IPS-NIHi11 (cell line): ENCODE measurements at places on chromosomes 4 and X.

DNA sequence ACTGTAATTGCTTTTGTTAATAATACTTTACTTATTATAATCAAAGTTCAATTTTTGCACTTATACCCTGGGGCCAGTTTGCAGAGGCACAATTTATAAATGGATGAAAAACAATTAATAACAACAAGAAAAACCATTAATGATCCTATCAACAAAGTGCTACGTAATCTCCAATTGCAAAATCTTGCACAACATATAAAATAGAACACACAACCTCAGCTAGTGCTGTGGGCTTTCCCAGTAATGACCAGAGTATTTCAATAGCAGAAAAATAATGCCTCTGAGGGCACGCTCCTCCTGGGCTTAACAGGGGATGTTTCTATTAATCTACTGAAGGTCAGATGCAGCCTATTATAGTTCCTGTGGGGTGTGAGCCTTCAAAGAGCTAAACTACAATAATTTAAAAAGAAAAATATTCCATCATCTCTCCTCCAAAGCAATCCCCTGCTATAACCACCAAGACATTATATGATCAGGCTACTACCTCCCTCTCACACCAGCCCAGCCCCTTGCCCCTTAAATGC is 508.5 kb upstream of the SLIT2 start:
- DNase-seq: no peak

- no peak for DNase-seq
Measured at GRCh38 chrX:41857670-41858069, 65.7 kb downstream of the CASK start.

GRCh38 chr4:119581190-119581873 is 47.3 kb downstream of the PDE5A start:
- DNase-seq: no peak

- no peak for DNase-seq
Measured at GRCh38 chrX:9644335-9644734, 121.3 kb downstream of the GPR143 start.

DNA sequence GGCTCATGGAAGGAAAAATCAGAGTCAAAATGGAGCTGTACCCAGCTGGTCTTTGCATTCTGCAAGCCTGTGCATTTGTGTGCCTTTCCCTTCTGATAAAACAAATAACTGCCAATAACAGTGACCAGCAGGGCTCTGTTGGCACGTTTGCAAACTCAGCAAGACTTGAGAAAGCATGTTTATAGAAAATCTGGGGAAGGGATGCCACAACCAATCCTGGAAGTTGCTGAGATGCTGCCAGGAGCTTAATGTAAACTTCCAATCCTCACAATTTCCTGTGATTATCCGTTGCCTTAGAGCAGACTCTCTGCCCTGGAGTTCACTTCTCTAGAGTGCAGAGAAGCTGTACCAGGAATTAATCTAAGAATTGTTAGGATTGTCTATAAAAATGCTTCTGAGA is 6.9 kb upstream of the ANXA3 start:
- DNase-seq: no peak

DNA sequence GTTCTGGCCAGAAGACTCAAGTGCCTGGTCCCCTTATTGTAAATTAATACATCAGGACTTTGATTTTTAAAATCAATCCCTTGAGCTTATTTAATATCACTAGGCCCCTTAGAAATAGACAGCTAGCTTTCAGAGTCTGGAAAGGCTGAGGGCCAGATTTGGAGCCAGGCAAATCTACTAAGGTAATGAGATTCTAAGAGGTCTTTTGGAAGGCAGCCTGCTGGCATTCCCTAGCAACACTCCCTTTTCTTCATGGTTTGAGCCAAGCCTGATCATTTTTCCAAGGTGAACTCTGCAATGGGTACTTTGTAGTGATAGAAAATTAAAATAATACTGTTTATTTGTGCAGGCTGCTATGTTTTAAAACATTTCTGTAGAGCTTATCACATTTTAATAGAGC is 378.5 kb downstream of the FAT4 start:
- no peak for DNase-seq

- DNase-seq: no peak
Measured at GRCh38 chr4:74893171-74893570, 39.7 kb upstream of the PARM1 start.

DNA sequence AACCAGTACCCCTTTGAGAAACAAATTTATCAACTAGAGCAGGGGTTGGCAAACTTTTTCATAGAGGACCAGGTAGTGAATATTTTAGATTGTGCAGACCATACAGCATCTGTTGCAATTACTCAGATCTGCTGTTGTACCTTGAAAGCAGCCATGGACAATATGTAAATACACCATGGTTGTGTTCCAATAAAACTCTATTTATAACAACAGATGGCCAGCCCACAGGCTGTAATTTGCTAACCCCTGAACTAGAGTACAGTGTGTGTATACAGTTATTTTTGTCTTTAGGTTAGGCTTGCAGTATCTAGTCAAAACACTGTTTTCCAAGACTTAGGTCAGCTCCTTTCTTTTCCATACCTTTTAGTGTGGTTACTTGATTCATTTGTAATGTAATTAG is 54.4 kb downstream of the PHKA1 start:
- DNase-seq: no peak

DNA sequence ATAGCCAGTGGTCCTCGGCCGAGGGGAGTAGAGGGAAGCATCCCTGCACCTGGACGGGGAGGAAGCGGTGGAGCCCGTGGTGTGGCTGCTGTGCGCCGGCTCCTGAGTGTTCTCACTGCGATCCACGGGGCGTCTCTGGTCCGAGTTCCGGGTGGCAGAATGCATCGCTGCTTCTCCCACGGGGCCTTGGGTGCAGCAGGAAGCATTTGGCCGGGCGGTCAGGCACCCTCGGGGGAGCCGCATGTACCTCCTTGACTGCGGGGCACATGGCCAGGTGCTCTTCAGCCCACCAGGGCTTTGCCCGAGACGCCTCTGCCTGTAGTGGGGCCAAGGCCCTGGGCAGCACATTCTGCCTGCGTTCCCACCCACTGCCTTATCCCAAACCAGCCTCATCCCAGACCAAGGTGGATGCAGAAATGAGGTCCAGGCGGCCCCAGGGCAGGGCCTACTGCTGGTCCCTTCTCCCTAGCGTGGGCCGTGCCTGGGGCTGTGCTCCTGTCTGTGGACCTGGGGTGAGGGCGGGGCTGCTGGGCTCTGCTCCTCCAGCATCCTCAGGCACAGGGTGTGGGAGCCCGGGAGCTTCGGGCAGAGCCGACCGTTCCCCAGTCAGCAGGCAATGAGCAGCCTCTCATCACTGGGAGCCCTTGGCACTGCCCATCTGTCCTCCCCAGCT is 27.5 kb downstream of the NKX1-1 start:
- DNase-seq: no peak

DNA sequence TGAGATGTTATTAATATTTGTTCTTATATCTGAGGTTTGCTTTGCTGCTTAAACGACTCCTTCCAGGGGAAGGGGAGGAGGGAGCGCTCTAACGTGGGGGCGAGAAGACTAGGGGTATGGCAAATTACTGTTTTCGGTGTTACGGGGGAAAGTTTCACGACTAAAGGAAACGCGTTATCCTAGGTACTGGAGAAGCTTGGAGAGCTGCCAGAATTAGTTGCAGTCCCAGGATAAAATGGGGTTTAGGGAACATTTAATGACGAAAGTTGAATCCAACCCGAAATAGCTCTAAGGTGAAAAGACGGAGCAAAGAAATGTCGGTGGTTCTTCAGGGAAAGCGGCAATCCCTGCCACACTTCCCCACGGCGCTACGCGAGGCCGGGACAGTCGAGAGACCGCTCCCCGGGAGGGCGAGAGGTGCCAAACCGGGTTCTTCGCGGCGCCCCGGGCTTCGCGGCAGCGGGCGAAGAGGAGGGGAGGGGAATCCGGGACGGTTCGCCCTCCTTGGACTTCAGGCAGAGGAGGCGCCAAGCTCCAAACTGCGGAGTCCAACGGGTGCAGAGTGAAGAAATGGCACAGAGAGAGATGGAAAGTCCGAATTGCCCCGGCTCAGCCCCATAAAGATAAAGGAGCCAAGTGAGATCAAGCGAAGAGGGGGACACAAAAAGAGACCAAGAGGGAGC is 724 bp downstream of the THOC2 start:
- DNase-seq: peak; percentile 36

GRCh38 chr4:178174756-178175155 is 732.5 kb upstream of the AGA start:
- DNase-seq: no peak

DNA sequence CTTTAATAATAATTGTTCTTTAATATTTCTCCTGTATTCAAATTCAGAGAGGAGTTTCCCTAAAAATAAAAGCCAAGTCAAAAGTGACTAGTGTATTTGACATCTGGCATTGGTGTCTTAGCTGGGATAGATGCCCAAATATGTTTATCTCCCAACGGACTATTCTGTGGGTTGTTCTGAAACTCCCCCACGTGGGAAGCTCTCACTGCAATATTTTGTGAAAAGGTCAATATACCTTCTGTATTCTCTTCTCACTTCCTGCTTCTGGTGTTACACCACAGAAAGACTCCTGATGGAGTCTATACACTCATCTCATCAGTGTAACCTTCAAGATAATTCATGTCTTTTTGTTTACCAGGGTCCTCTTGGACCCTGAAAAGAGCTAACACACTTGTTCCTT is 2052.8 kb upstream of the TENM3 start:
- no peak for DNase-seq

GRCh38 chr4:38387348-38387747 is 276.7 kb upstream of the KLF3 start:
- peak; percentile 40 for DNase-seq

- DNase-seq: no peak
Measured at GRCh38 chr4:127138586-127138985, 494.2 kb upstream of the INTU start.

DNA sequence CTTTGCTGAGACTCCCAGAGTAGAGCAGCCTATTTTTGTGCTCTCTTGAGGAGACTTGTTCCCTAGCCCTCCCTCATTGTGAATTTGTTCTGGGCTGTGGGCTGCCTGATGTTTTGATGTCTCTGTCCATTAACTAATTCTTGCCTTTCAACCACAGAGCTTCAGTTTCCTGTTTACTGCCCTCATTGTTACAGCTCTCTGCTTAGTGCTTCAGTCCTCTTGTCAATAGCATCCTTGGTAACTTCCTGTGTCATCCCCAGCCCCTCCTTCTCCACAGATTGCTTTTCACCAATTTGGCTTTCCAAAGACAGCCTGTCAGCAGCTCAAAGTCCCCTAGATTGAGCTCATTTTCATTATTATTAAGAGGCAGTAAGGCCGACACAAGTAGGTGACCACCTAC is 69.9 kb downstream of the COX7B2 start:
- DNase-seq: peak; percentile 26

DNA sequence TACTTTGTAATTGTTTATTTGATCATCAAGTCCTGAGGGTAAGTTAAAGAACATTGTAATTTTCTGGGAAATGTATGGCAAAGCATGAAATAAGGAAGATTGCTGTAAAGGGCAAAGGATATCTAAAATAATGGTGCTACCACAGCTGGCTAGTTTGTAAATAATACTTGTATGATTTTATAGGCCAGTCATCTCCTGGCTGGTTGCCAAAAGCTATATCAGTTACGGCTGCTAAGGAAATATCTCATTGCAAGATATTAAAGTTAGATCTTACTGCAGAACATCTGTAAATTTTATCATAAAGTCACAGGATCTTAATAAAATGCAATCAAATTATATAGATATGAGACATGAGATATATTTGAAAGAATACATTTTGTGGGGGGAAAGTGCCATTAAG is 150.8 kb upstream of the CXCL13 start:
- no peak for DNase-seq

GRCh38 chrX:101602077-101602476 is 15.7 kb downstream of the ARMCX6 start:
- DNase-seq: no peak

GRCh38 chr4:152500800-152501434 is 35.0 kb downstream of the FBXW7 start:
- peak; percentile 50 for DNase-seq

DNA sequence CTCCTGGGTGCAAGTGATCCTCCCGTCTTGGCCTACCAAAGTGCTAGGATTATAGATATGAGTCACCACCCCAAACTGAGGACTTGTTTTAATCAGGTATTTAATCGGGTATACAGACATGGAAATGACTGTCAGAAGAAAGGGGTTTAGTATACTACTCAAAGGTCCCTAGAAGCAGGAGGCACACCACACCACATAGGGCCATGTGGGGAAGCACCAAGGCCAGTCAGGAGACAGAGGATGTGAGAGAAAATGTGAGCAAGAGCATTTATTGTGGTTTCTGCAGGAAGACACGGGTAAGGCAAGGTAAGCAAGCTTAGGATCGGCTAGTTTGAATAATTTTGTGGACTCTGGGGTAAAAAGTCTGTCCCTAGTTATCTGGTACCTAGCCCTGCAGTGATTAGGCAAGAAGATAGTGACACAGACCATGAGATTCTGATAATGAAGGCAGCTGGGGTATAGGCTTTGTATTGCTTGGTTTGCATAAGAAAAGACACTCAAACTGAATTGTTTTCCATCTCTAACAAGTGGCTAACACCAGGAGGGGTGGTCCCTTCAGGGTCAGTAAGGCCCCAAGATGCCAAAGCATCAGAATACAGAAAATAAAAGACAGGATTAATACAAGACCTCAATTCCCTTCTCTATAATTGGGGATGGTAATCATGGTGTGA is 408.8 kb upstream of the F9 start:
- peak; percentile 8 for DNase-seq
